Calu3 (cell line): ENCODE measurements at places on chromosomes 11 and 22.

DNA sequence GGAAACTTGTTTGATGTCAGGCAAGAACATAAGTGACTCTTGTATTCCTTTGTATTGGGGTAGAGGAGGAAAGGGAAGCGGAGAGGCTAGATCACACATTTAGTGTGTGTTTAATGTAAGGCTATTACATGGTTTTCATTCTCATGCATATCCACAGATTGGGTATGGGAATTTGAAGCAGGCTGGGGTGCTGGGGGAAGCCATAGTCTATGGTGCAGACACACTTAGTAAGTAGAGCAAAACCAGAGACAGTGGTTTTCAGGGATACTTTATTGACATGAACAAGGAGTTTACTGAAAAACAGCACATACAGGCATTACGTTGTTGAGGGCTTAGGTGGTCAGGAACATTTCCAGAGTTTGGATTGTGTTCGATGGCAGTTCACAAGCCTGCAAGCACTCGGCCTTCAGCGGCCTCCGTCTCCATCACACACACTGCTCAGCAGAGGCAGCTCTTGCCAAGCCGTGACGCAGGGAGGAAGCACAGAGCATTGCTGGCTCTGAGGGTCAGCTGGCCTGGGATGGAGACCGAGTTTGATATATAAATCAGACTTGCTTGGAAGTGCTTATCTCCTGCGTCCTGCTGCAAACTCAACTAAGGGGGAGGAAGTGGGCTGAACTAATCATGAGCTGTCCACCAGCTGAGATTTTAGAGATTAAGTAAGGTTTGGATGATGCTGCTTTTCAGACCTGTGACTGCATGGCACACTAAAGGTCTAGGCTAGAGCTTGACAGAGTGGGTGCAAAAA, 25.3 kb downstream of the SCN3B start:
- DNase-seq = no peak

DNA sequence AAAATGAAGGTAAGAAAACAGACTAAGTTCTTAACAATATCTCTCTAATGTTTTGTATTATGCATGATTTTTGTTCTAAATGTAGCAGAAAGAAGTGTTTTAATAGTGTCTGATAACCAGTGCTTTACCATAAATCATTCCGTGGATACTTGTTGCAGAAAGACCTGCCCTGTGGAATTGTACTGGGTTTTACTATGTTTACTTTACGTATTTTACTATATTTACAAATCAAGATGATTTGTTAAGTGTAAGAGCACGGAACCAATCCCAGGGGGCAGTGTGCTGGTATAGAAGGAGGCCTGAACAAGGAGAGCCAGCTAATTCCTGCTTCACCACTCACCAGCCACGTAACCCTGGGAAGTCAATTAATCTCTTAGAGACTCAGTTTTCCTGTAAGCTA, 1.4 kb downstream of the HTR3B start:
- no peak for DNase-seq

DNA sequence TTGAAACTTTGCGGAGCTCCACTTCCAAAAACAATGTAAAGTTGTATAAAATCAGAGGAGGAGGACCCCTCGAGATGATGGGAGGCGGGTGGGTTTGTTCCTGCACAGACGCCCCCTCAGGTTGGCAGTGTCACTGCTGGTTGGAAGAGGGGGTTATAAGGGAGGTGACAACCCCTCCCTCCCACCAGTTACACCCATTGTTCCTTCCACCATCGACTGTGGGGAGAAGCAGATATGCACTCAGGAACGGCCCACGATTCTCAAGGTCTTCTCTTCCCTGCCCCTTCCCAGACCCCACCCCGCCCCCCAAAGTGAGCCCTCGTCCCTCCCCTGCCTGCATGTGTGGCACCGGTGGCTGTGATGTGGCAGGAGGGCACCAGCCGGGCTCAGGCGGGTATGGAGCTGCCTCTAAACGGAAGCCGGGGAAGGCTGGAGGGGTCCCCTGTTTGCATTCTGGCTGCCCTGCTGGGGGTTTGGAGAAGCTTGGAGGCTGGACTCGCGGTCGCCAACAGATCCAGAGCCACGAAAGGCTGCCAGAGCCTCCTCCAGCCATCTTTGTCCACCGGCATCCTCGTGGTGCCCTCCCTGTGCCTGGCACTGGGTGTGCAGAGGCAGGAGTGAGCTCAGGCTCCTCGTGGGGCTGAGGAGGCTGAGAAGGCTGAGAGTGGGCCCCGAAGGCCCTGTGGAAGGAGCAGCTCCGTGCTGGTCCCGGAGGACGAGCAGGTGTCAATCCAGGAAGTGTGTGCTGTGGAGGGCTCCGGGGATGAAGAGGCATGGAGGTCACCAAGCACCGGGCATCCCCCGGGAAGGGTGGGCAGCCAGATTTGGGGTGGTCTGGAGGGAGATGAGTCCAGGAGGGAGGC, 778 bp downstream of the KDELR3 start:
- no peak for DNase-seq

DNA sequence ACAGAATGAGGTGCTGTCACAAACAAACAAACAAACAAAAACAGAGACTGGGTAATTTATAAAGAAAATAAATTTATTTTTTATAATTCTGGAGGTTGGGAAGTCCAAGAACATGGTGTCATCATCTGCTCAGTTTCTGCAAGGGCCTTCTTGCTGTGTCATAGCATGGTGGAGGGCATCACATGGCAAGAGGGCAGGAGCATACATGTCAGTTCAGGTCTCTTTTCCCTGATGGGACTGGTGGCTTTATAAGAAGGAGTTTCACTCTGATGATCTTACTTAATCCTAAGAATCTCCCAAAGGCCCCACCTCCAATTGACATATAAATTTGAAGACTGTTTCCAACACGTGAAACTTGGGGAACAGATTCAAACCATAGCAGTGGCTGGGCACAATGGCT, 135.7 kb downstream of the NECTIN1 start:
- DNase-seq = no peak

DNA sequence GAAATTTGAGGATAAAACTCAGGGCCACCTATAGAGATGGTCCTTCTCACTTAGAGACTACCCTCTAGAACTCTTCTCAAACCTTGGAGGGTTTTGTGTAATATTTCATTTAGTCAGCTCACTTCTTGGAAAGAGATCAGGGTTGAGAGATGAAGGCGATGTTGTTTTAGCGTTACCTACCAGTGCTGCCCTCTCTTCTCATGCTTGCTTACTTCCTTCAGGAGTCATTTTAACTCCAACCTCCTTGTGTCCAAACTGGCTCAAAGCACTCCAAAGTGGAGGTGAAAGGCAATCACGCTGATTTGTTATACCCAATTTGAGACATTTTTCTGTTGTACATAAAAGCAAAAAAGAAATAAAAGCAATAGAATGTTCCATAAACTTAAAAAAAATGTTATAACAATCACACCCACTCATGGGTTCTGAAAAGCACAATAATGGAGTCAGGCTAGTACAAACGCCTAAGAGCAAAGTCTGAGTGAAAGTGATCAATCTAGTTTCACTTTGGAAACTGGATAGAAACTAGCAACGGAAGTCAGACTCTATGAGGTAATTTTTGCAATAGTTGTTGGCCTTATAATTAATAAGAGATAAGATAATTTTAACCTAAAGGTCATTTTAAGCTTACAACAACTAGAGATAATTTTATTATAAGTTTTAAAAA, 117.1 kb downstream of the MRTFA start:
- no peak for DNase-seq

DNA sequence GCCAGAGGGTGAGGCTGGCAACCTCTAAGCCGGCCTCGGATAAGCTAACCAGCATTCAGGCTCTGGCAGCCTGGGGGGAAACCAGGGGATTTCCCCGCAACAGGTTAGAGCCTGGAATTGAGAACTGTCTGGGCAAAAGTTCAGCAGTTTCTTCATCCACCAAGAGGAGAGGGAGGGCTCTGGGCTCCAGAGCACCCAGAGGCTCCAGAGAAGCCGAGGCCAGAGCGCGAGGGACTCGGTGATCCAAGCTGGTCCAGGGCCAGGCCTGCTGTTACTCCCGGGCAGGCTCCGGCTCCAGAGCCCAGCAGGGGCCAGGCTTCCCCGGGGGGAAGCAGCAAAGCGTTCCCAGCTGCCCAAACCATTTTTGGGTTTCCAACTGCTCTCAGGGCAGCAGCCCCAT, 13.3 kb upstream of the SH3BP1 start:
- DNase-seq = no peak

- DNase-seq = peak; percentile 75
Observed at GRCh38 chr11:66363805-66364535, 7.6 kb downstream of the SLC29A2 start.

GRCh38 chr11:70546191-70546940, 148.0 kb downstream of the CTTN start:
- DNase-seq = no peak

- DNase-seq = peak; percentile 89
Observed at GRCh38 chr11:65555693-65556231, 2.4 kb downstream of the LTBP3 start.

DNA sequence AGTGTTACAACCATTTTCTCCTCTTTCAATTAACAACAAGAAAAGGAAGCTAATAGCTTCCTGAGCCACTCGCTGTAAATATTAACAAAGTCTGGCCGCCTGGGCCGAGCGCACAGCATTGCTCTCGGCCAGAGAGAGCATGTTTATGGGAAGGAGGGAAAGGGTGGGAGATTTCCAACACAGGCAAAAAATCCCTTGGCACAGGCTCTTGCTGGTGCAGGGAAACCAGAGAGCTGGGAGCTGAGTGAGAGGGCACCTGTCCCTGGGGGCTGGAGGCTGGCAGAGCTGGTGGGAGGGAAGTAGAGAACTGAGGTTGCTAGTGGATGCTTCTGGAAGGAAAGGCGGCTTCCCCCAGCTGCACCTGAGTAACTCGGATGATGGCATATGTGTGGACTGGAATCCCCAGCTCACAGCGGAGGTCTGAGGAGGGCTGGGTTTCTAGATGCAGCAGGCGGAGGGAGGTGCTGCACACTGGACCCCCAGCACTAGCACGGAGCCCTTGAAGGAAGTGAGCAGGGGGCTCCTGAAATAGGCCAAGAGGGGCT, 59.6 kb downstream of the FLRT1 start:
- DNase-seq = no peak

- DNase-seq = no peak
Observed at GRCh38 chr11:18471995-18472394, 16.3 kb downstream of the LDHAL6A start.

- DNase-seq = no peak
Observed at GRCh38 chr11:65021509-65021908, 5.7 kb upstream of the SNX15 start.

GRCh38 chr11:6894097-6894496, 1.8 kb upstream of the OR2D2 start:
- DNase-seq = no peak

DNA sequence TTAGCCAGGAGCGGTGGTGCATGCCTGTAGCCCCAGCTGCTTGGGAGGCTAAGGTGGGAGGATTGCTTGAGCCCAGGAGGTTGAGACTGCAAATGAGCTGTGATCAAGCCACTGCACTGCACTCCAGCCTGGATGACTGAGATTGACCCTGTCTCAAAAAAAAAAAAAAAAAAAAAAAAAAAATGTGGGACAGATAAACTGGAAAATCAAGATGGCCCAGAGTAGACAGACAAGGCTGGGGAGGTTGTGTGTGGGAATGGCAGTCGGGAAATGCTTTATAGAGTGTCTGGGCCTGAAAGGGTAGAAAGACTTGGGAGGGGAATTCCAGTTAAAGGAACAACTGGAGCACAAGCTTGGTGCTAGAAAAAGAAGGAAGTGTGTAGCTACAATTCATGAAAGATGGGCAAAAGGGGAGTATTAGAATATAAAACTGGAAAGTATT, 18.2 kb upstream of the WDR74 start:
- no peak for DNase-seq

GRCh38 chr22:31221084-31221483, 9.0 kb downstream of the LIMK2 start:
- no peak for DNase-seq

DNA sequence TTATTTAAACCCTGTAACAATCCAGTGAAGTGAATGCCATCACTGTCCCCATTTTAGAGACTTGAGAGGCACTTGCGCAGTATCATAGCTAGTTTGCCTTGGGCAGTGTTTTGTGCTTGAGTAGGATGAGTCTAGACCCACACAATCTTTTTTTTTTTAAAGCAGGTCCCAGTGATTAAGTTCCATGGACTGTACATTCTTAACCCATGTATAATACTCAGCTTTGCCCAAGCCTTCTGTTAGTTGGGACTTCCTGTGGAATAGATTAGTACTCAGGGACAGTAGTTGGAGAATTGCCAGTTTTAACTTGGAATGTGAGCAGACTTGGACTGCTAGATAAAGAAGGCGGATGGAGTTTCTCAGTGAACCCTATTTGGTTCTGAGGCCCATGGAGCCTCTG, 108.6 kb upstream of the RASSF10 start:
- DNase-seq = no peak

- DNase-seq = no peak
Observed at GRCh38 chr11:74371269-74372052, 26.8 kb downstream of the PGM2L1 start.
